ENCODE measurements at places on chromosomes 11 and 22.

DNA sequence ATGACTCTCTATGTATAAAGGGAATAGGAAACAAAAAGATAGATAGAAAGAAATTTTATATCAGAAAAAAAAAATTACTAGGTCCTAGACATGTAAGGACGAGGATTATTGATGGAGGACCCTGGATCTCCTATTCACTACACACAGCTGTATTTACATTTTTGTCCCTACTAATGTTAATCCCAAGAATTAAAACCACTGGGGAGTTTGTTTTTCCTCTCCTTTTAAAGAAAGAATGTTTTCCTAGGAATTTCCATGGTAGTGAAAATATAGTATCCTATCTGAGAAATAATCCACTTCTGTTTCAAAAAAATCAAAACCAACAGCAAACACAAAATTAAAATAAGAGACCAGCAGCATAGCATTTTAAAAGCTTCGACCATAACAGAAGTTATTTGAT lies 41.1 kb downstream of the PDGFD start:
- no peak for DNase-seq

DNA sequence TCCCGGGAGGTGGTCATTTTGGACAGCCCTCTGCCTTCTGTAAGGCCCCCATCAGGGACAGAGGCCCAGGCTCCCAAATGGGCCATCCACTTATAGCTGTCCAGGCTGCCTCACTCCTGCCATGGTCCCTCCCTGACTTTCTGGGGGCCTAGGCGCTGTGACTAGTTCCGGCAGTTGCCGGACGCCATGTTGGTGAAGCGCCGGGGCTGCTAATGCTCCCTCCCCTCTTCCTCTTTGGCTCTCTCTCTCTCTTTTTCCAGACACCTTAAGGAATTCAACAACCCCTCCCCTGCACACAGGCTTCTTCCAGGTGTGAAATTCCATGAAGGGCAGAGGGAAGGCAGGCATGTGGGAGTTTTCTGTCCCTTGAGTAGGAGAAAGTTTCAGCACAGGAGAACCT lies 445.6 kb downstream of the SOX6 start:
- no peak for DNase-seq

GRCh38 chr22:47036936-47037485 lies 274.6 kb downstream of the TBC1D22A start:
- DNase-seq, result no peak

GRCh38 chr11:72160319-72160718 lies 24.8 kb downstream of the FOLR3 start:
- DNase-seq, result no peak

DNA sequence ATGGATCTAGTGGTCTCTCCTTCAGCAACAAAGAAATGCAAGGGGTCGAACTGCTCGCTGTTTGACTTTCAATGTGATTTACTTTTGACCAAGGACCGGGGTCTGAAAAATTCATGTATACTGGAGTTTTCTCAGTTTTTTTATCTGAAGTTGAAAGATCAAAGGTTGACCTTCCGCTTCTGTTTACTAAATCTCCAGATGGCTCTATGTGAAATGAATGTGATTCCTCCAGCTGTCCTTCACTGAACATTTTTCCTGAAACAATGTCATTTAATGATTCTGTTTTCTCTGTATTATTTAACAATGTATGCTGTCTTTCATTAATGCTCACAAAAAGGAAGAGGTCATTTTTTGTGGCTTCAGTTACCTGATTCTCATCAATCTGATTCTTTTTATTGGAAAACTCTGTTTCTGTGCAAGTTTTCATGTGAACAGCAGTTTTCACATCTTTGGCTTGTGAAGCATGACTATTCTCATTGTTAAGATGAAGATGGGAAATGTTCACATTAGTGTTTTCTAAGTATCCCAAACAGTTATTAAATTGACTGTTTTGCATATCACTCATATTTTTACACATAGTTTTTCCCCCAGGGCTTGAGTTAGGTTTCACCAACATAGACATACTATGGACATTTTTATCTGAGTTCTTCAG lies 30.0 kb downstream of the EIF3M start:
- DNase-seq, result no peak

DNA sequence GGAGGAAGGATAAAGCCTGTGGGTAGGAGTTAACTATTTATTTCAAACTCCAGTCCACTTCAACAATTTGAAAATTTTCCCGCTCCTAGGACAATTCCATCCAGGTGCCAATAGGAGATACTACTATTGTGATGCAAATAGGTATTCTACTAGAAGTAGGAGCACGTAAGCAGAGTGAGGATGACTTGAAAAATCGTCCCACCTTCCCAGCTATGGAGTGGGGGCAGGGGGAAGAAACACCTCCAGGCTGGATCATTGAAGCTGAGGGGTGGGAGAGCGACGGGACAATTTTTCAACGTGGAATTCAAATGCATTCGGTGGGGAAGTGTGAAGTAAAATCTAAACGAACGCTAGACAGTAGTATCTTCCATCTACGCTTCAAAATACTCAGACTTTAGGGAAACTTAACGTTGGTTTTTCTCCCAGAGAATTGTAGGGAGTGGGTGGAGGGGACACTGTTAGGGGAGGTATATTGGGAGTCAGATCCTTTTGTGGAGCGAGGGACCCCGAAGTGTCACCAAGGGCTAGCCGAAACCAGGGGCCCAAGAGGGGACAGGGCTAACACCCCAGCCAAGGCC lies 523 bp upstream of the ARHGAP42 start:
- no peak for DNase-seq

- DNase-seq, result no peak
These were observed 35.5 kb upstream of the VWA5A start for GRCh38 chr11:124079631-124080326.

GRCh38 chr11:1470681-1471611 lies 15.6 kb downstream of the MOB2 start:
- DNase-seq, result no peak

- no peak for DNase-seq
These were observed 110.8 kb downstream of the GRIK4 start for GRCh38 chr11:120622189-120622875.

DNA sequence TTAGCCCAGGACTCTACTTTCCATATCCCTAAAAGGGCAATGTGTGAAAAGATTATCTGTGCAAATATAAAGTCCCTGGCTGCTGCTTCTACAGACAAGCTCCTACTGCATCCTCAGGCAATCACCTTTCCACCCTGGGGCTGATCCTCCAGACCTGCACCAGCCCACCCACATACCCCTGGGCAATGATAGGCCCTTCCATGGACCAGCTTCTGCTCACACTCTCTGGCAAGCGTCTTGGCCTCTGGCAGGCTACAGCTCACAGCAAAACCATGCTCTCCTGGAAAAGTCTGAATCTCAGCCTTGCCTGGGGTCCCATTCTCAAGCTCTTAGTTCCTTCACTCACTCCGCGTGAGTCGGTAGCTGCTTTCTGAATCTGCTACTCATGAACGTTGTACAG lies 69.5 kb downstream of the IGLL5 start:
- DNase-seq, result no peak

- no peak for DNase-seq
These were observed 62.0 kb downstream of the YAP1 start for GRCh38 chr11:102172127-102172848.

DNA sequence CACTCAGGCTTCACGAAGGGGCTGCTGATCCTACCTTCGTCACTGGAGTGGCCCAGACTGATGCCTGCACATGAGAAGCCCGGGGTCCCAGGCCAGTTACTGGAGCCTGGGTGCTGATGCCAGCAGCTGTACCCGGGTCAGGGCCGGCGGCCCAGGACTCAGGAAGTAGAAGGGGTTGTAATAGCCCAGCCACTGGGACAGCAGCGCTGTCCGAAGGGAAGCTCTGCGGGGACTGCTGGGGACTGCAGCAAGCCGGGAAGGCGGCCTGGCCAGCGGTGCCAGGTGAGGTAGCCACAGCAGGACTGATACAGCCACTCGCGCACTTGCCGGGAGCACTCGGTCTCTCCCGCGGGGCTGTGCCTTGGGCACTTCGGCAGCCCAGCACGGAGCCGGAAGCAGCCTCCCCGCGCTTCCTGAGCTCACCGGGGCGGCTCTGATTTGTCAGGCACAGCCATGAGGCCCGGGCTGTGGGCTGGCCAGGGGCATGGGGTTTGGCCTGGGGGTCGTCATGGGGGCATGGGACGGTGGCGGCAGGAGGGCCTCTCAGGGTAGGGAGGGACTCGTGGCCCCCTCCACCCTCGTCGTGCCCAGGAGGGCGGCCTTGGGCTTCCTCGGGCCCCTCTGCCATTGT lies 13.9 kb upstream of the OR8K1 start:
- no peak for DNase-seq

- no peak for DNase-seq
These were observed 167.8 kb downstream of the RRAS2 start for GRCh38 chr11:14190992-14191778.

GRCh38 chr11:128689948-128690664 lies 3.8 kb upstream of the FLI1 start:
- no peak for DNase-seq

- DNase-seq, result no peak
These were observed 390.6 kb downstream of the AASDHPPT start for GRCh38 chr11:106468086-106468485.

DNA sequence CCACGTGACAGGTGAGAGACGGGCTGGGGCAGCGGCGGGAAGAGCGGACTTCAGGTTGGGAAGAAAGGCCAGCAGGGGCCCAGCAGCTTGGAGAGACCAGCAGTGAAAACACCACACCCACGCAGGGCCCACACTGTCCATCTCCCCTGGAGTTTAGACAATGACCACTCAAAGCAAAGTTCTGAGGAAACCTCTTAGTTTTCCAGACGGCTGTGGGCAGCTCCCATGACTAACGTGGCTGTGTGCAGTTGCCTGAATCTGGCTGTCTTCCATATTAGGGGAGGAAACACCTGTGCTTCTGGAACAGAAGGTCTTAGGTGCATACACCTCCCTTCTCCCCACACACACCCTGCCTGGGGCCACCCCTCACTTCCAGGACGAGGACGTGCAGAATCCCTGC lies 70.6 kb upstream of the TTLL12 start:
- no peak for DNase-seq

GRCh38 chr22:37904572-37905533 lies 1.2 kb upstream of the MICALL1 start:
- DNase-seq, result no peak

DNA sequence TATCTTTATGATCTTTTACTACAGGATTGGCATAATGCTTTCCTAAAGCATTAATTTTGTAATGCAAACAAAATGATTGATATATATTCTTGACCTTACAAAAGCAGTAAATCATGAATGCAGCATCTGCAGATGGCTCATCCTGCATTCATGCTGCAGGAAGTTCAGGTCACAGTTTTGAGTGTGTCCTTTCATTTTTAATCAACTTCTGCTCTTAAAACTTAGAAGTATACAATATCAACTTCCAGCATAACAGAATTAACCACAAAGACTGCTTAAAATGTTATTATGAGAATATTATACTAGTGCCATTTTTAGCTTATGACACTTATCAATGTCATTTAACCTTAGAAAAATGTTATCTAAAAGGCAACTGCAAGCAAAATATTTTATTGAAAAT lies 54.0 kb downstream of the SLC36A4 start:
- DNase-seq, result no peak

- no peak for DNase-seq
These were observed 9.0 kb downstream of the CDC42EP1 start for GRCh38 chr22:37569009-37569920.

DNA sequence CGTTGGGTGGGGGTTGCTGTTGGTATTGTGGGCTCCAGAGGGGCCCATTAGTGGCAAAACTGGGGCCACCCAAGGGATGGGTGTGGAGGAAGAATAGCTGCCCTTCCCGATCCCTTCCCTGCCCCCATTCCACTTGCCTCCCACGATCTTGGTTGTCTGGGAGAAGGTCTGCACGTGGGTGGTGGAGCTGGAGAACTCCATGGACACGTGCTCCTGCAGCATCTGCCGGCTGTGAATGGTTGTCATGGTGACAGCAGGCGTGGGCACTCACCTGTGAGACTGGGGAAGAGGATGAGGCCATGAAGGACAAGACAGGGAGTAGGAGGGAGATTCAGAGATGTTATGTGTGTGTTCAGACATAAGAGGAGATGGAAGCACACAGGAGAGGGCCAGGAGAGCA lies 2.0 kb downstream of the IGSF22 start:
- no peak for DNase-seq

- no peak for DNase-seq
These were observed 23.9 kb downstream of the TSPAN32 start for GRCh38 chr11:2325719-2326118.

DNA sequence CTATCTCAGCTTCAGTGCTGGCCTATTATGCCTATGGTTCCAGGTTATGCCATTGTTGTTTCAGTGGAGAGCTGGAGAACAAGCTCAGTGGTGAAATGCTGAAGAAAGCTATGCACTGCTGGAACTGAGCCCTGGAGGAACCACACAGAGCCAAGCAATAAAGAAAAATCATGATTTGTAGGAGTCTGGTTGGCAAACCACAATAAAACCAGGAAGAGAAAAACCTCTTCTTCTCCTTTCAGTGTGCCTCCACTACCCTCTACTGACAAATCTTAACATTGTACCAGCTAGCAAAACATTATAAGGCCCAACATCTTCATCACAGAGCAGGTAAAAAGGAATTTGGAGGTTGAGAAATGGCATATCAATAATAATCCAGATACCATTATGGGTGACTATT lies 5.3 kb downstream of the OR51F2 start:
- DNase-seq, result no peak

DNA sequence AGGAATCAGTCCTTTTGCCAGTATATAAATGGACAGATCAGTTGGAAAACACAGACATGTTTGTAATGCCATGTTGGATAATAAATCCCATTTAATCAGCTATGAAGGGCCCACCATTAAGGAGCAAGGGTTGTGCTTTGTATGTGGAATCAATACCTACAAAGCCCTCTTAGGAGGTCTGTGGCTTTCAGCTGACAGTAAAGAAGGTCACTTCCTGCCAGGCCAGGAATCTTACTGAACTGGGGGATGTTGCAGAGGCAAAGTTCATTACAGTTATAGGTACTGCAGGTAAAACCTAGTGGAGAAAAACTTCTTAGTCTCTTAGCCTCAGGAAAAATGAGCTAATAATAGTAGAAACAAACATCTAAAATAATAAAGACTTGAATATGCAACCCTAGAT lies 129.5 kb downstream of the FAM76B start:
- DNase-seq, result no peak

- DNase-seq, result no peak
These were observed 228.2 kb upstream of the ZC3H12C start for GRCh38 chr11:109864834-109865547.

GRCh38 chr11:70782401-70782913 lies 384.1 kb downstream of the CTTN start:
- no peak for DNase-seq

DNA sequence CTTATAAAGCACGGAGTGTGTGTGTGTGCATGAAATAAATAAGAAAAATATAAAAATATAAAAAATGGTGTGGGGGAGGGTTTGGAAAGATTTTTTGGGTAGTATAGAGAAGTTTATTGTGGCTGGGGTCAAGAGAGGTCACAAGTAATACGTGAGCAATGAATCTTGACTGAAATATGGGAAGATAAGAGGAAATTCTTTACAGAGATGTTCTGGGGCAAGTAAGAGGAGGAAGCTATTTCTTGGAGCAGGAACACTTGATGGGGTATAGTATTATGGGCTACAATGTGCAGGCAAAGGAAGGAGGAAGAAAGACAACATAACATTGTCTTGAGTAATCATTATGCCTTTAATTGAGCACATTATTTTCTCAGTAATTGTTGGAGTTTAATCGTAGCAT lies 2.1 kb downstream of the HBD start:
- no peak for DNase-seq

GRCh38 chr11:46408407-46408986 lies 16.9 kb upstream of the CHRM4 start:
- DNase-seq, result no peak

Data from activated T-cell treated with anti-CD3 and anti-CD28 coated beads, Interleukin-2, amount 50 U/mL, for 4 hours (primary cell).